ENCODE measurements at places on chromosomes 16 and 17. TPM values are rescaled to one million over a fixed set of nuclear protein-coding genes. Genes with fewer than 3 reads are reported as not detected.

Gene SMPD3
- 1.1 TPM for total RNA-seq

Gene LGALS9C
- total RNA-seq: not detected

Gene EME2
- 20.1 TPM for total RNA-seq

Gene KRTAP1-5
- not detected for total RNA-seq

Gene ZNF689
- total RNA-seq: 10.0 TPM

Gene SP6
- 2.3 TPM for total RNA-seq

Gene TEX14
- total RNA-seq: 0.29 TPM

Gene ALKBH5
- total RNA-seq: 87.3 TPM

Gene PRSS27
- total RNA-seq: 0.47 TPM

Gene DDX5
- total RNA-seq: 387 TPM

Gene KCTD19
- 0.47 TPM for total RNA-seq

Gene KRTAP2-3
- total RNA-seq: not detected

Gene HLF
- total RNA-seq: 8.2 TPM

Gene BCL6B
- 20.3 TPM for total RNA-seq

Gene ABCA10
- 9.3 TPM for total RNA-seq

Gene CMTM1
- total RNA-seq: 4.3 TPM

Gene FBXO47
- total RNA-seq: not detected

Gene SECTM1
- total RNA-seq: 3.6 TPM

Gene CRYM
- 6.1 TPM for total RNA-seq

Gene HCRT
- not detected for total RNA-seq

Gene ZSCAN10
- 0.12 TPM for total RNA-seq

Gene CDH8
- 20.0 TPM for total RNA-seq

Gene SMTNL2
- total RNA-seq: 95.6 TPM

Gene RND2
- total RNA-seq: 1.3 TPM

Gene SALL1
- 56.6 TPM for total RNA-seq

Gene ELMO3
- 6.3 TPM for total RNA-seq

Gene CCL3
- total RNA-seq: 5.2 TPM

Gene GPR179
- 0.06 TPM for total RNA-seq

Gene GLTPD2
- total RNA-seq: 5.0 TPM

Gene CLCN7
- total RNA-seq: 107 TPM

Gene TPSB2
- total RNA-seq: 0.47 TPM

Gene PRSS33
- 1.2 TPM for total RNA-seq

Gene RHBDL1
- 2.6 TPM for total RNA-seq

Gene PPP1R27
- 5.7 TPM for total RNA-seq

Gene HSF4
- 5.6 TPM for total RNA-seq

Gene LDHD
- total RNA-seq: 15.0 TPM

Gene DPEP3
- total RNA-seq: not detected

Gene NDRG4
- total RNA-seq: 8.5 TPM
